Neural crest cell (in vitro differentiated cells): ENCODE measurements at places on chromosomes 7 and 10. TPM values are rescaled to one million over a fixed set of nuclear protein-coding genes. Genes with fewer than 3 reads are reported as not detected.

CHRM2 gene
- 0.14 TPM in 2 replicates for total RNA-seq

- no peak for DNase-seq
Observed at GRCh38 chr10:80122746-80123145, 9.8 kb upstream of the PLAC9 start.

DNA sequence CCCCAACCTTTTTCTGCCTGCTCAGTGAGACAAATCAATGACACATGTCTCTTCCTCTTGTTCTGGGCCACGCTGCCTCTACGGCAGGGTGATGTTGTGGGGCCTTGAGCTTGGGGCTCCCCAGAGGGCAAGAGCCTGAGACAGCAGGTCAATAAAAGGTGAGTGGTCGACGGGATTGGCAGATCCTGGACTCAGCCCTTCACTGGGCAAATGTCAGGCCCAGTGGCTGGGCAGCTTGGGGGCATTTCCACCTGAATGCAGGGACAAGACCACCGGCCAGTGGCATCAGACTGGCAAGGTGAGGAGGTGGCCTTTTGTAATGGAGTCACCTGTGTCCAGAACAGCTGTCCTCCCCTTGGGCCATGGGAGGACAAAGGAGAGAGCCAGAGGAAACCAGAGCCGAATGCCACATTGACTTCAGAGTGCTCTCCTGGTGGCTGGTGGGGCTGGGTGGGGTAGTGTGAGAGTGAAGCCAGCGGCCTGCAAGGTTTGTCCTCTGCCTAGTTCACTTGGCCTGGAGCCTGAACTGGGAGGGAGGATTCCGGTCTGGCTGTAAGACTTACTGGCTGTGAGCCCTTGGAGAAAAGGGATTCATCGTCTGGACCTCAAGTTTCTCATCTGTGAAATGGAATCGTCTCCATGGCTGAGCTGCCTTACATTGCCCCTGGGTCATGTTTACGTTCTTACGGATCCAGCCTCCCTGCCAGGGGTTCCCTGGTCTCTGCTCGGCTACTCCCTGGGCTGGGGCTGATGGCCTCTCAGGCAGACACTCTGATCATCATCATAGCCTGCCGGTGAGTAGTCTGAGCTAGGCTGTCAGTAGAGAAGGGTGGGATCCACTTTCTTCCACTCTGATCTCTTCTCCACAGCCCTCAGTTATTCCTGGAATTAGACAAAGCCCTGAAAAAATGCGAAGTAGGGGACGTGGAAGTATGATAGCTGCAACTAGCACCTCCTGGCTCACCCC is 25.4 kb upstream of the CRHR2 start:
- DNase-seq = no peak

EVX1 gene
- total RNA-seq = 0.79 and 0.80 TPM in 2 replicates

NEUROG3 gene
- 0.43 and 0.91 TPM in 2 replicates for total RNA-seq

AMPH gene
- 32.4 and 33.7 TPM in 2 replicates for total RNA-seq

DNA sequence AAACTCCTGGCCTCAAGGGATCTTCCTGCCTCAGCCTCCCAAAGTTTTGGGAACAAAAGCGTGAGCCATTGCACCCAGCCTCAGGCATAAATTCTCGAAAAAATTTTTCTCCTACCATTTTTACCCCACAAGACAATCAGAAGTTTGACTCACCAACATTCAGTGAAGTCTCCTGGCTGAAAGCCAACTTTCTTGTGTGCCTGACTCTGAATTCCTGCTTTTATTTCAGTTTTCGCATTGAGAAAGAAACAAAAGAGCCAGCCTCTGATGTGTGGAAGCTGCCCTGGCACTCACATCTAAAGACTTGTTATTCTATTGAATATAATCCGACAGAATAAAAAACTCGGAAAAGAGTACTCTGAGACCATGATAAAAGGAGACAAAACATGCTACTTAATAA is 402.9 kb downstream of the MAGI2 start:
- no peak for DNase-seq

DNA sequence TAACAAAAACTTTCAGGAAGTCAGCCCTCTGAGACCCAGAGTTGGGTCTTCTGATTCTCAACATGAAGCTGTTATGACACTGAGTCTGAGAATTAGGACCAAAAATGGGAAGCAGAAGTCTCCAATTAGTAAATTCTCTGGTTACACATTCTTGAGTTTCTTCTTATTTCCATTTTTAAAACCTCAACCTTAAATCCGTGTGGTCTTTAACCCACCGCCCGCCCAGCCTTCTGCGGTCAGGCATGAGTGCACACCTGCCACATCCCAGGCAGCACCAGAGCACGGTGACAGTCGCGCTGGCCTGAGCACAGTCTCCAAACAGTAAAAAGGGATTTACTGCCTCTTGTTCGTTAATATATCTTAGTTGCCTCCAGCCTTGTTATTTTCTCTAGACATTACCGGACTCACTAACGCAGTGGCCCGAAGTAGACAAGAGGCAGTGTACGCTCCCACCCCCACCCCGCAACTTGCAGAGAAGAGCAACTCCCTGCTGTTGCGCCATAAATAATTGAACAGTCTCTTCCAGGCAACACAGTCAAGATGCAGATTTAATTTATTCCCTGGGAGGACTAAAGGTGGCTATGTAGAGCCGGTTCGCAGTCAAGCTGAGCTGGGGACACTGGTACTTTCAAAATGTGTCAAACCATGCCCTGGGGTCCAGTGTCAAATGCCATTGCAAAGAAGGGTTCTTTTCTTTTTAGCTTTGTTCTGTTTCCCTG is 147.0 kb upstream of the CELF2 start:
- DNase-seq = peak; percentile 3

DNA sequence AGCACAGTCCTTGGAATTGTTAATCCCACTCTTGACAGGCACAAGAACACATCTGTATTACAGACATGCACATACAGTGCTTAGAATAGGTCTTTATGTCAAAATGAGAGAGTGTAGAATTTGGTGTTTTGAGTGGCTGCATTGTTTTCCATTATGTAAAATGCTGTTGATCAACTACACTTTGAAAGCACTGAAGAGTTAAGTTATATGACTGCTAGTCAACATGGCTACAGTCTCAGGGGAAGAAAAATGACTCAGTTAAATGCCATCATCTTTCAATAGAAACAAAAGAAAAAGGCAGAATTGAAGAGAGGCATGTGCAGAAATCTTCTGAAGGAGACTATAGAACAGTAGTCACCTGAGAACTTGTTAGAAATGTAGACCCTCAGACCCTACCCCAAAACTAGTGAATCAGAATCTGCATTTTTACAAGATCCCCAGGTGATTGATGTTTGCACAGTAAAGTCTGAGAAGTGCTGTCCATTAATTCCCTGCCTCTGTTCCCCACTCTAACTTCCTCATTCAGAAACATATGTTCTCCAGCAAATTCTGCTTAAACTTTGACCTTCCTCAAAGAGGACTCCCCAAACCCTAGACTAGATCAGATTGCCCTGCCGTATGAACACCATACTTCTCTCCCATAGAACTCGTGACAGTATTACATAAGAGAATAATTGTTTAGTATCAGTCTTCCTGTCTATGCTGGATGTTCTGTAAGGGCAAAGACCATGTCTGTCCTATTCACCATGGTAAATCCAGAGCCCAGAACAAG is 16.0 kb downstream of the SND1 start:
- DNase-seq = no peak

FANK1 gene
- total RNA-seq = 2.4 and 5.0 TPM in 2 replicates

ERVW-1 gene
- not detected in 2 replicates for total RNA-seq

DNA sequence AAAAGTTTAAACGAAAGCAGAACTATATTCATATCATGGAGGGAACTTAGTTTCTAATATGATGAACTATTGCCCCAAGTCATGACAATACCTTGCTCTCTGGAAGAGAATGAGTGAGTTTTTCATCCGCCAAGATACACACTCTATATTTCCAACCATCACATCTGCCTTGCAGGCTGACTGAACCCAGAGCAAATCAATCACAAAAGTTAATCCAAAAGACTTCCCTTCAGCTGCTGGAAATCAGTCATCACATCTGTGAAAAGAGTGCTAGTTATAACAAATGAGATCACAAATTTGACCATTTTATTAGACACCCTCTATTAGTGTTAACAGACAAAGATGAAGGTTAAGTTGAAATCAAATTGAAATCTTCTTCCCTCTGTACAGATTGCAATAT is 261.7 kb upstream of the PRKCQ start:
- DNase-seq = no peak

- DNase-seq = no peak
Observed at GRCh38 chr10:22617516-22617915, 96.9 kb downstream of the PIP4K2A start.

KLF14 gene
- not detected in 2 replicates for total RNA-seq

GRCh38 chr10:63227207-63227895 is 94.2 kb downstream of the NRBF2 start:
- no peak for DNase-seq

EBLN1 gene
- total RNA-seq = not detected in 2 replicates

DNA sequence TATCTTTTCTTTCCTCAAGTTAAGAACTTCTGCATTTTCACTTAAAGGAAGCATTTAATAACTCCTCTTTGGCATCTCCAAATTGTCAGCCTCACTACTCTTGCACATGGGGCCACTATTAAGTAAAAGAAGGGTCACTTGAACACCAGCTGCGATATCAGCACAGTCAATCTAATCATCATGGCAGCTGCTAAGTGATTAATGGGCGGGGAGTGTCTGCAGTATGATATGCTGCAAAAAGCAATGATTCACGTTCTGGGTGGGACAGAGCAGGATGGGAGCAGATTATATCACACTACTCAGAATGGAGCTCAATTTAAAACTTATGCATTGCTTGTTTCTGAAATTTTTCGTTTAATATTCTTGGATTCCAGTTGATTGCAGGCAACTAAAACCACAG is 447.4 kb upstream of the PFKP start:
- DNase-seq = no peak

GRCh38 chr7:90412458-90413184 is 9.4 kb downstream of the CLDN12 start:
- no peak for DNase-seq

- DNase-seq = no peak
Observed at GRCh38 chr10:124037784-124038183, 55.6 kb downstream of the CHST15 start.

GRCh38 chr7:50725774-50726173 is 56.9 kb downstream of the GRB10 start:
- DNase-seq = no peak

NRCAM gene
- 33.2 and 35.0 TPM in 2 replicates for total RNA-seq

DNA sequence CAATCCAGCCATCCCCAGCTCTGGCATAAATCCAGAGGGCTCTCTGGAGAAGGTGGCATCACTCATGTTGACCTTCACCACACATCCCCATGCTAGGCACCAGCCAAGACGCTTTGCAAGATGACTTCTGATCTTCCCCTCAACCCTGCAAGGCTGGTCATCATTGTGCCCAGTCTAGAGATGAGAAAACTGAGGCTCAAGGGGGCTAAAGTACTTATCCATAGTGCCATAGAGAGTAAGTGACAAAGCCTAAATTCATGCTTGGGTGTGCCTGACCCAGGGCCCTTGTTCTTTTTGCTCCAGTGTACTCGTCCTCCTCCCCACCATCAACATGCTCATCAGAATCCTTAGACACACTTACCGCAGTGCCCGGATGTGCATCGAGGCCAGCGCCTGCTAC is 1.7 kb upstream of the C10orf105 start:
- DNase-seq = no peak

GRCh38 chr10:4170633-4171314 is 385.8 kb upstream of the KLF6 start:
- DNase-seq = no peak

DNA sequence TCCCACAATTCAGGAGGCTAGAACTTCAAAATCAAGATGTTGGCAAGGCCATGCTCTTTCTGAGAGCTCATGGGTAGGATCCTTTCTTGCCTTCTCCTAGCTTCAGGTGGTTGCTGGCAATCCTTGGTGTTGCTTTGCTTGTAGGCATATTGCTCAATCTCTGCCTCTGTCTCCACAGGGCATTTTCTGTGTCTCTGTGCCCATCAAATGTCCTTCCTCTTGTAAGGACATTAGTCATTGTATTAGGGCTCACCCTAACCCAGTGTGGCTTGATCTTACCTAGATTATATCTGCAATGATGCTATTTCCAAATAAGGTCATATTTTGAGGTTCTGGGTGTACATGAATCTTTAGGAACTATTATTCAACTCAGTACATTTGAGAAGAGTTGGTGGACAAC is 20.1 kb downstream of the BET1 start:
- DNase-seq = no peak

DNA sequence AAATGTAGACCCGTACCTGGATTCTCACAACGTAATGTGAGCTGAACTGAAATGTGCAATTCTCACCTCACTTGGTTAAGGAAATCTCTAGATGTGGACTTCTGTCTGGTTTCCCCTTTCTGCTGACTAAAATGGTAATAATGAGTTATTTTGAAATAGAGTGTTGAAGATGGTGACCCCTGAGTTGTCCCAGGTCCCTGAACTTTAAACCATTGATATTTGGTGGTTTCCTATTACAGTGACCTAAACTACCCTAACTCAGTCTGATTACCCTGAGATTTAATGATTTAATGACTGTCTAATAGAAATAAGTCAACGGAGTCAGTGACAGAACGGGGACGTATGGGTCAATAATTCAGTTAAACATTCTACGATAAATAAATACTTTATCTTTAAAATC is 845.9 kb downstream of the PCDH15 start:
- DNase-seq = no peak

ZNF503 gene
- total RNA-seq = 14.6 and 15.9 TPM in 2 replicates

DNA sequence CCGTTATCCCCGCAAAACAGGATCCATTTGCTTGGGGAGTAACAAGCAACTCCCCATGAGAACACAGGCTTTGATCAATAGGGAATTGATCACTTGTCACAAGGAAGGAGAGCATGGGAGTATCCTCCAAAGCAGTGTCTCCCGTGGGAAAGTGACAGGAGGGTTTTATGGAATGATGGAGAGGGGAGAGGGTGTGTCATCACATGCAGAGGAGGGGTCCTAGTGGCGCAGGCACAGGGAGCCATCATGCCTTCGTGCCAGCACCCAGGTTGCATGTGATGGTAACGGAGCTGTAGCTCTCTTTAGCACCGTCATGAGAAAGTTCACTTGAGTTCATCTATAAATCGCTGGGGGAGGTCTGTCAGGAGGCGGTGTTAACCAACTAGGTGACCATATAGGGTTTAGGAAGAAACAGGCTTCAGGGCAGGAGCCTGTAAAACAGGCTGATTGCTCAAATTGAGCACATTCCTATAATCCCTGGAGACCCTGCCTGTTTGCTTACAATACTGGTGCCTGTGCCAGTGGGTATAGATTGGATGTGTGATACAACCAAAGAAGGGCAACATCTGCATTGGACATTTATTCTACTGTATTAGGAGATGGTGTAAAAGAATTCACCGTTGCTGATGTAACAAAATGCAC is 428.5 kb downstream of the GALNT17 start:
- DNase-seq = no peak

ZNF735 gene
- not detected in 2 replicates for total RNA-seq

RARRES2 gene
- 24.4 and 26.3 TPM in 2 replicates for total RNA-seq
